ENCODE measurements at places on chromosomes 11 and 22.

DNA sequence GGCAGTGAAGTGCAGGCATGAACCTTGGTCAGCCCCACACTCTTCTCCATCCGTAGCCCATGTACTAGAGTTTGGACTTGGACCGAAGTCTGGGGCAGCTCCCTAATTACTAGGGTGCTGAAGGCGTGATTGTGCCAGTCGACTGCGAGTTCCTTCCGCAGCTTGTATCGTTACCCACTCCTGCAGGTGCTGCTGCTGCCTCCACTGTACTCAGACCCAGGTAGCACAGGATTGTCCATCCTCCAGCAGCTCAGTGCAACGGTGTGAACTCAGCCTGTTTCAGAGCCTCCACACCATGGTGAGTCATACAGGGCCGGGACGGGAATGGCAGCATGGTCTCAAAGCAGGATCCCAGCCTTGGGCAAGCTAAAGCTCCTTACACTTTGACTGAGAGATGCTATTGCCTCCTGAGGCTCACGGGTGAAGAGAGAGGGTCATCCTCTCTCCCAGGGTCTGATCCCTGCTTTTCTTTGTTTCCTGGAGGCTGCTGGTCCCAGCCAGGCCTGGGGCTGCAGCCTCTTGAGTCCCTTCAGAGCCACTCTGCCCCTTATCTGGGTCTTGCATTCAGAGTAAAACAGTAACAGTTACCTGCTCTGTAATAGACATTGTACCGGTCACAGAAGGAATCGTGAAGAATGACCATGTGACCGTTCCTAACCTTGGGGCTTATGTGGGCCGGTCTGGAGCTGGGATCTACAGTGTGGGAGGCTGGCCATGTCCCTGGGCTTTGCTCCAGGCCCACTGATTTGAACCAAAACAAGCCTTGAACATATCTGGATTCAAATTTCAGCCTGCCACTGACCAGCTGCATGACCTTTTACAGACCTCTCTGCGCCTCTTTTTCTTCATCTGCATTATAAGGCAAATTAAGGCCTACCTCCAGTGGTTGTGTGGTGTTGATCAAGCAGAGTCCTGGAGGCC lies 1.7 kb downstream of the TKFC start:
- no peak for DNase-seq

GRCh38 chr11:104219096-104219495 lies 55.1 kb upstream of the PDGFD start:
- DNase-seq: no peak

DNA sequence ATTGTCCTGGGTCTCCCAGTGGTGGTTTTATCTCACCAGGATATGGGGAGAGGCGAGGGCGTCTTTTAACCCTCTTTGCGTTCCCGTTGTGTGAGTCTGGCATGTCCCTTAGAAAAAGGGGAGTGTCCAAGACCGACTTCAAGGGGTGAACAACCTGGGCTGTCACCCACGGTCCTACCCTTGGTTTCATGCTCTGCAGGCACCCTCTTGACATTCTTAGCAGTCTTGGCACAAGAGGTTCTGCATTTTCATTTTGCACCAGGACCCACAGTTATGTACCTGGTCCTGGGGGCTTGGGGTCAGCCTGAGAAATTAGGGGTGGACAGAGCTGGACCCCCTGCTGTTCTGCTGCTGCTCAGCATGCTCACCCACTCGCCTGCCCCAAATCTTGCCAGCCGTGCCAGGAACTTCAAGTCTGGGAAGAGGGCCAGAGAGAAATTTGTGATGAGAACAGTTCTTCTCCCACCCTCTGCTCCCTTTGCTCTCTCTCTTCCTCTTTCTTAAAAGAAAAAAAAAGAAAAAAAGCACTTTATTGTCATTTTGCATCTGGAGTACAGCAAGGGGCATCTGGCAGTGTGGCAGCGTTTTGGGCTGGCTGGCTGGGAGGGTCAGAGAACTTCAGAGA lies 471.2 kb downstream of the MIAT start:
- no peak for DNase-seq

GRCh38 chr11:70666311-70666710 lies 268.0 kb downstream of the CTTN start:
- DNase-seq: no peak

- DNase-seq: no peak
Observed at GRCh38 chr11:69654660-69655478, 13.9 kb downstream of the CCND1 start.

- no peak for DNase-seq
Observed at GRCh38 chr11:123194337-123195187, 486 bp downstream of the CLMP start.

DNA sequence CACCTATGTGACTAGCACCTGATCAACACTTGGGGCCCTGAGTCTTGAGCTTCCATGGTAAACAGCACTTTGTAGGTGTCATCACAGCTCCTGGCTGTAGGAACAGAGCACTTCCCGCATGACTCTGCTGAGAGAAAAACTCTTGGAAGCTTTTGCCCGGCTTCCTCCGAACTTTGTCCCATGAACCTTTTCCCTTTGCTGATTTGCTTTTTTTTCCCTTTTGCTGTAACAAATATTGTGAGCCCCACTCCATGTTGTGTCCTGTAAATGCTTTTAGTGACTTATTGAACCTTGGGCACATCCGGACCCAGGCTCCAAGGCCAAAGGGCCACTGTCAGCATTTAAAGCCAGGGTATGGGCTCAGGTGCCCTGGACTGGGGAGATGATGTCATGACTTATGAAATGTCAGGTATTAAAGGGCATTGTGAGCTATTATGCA lies 391.1 kb downstream of the TENM4 start:
- no peak for DNase-seq

DNA sequence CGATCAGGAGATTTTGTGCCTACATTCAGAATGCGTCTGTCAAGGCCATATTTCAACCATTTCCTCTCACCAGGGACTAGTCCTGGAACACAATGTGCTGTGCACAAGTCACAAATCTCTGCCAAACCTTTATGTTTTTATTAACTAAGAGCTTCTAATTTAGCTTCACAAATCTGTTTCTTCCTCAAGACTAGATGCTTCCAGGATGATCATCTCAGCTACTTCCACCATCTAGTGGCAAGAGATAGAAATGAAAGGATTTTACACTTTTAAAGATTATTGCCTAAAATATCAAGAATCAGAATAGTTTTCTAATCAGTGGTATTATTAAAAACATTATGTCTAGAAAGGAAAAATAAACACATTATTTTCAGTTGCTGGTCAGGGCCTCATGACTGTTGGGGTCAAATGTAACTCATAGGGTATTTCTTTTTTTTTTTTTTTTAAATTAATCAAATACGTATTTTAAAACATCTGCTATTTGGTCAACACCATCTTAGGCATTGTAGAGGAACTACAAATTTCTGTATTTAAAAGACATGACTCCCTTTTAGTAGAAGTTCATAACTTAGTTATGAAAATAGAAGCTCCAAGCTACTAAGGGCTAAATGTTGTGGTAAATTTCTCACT lies 1102.6 kb downstream of the DLG2 start:
- DNase-seq: no peak

- DNase-seq: no peak
Observed at GRCh38 chr11:103625624-103625965, 410.8 kb upstream of the DDI1 start.

DNA sequence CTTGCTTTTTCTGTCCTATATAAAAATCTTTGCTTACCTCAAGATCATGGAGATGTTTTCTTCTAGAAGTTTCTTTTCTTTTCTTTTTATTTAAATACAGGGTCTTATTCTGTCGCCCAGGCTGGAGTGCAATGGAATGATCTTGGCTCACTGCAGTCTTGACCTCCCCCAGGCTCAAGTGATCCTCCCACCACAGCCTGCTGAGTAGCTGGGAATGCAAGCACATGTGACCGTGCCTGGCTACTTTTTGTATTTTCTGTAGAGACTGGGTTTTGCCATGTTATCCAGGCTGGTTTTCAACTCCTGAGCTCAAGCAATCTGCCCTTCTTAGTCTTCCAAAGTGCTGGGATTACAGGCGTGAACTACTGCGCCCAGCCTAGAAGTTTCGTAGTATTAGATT lies 45.3 kb downstream of the USP35 start:
- DNase-seq: no peak

DNA sequence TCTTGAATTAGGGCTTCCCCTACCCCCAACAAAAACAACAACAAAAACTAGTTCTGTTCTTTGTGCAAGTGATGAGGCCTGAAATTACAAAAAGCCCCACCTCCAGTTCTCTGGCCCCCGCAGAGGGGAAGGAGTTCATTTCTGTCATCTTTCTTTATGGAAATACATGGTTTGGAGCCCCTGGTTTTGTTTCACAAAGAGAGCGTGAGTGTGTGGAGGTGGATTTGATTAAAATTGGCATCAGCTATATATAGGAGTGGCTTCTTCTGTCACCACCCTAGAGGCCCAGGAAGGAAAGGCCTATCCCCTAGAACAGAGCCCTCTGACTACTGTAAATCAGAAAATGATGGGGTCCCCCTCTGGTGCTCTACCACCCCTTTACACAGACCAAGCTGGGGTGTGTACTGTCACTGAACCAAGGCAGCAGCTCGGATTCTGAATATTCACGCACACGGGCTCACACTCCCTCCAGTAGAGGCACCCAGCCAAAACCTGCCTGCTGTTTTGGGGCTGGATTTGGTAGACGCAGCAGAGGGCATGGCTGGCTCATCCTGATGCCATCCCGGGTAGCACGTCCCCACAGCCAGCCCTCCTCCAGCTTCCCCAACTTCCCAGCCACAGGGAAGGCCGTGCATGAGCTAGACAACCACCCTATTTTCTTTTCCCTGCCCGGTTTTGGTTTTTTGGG lies 19.4 kb downstream of the RCOR2 start:
- DNase-seq: no peak

- DNase-seq: no peak
Observed at GRCh38 chr11:83702796-83703195, 416.6 kb upstream of the CCDC90B start.

- DNase-seq: no peak
Observed at GRCh38 chr22:20222764-20223420, 45.2 kb downstream of the RTN4R start.

GRCh38 chr11:111526501-111526900 lies 11.9 kb downstream of the HOATZ start:
- peak; percentile 73 for DNase-seq

DNA sequence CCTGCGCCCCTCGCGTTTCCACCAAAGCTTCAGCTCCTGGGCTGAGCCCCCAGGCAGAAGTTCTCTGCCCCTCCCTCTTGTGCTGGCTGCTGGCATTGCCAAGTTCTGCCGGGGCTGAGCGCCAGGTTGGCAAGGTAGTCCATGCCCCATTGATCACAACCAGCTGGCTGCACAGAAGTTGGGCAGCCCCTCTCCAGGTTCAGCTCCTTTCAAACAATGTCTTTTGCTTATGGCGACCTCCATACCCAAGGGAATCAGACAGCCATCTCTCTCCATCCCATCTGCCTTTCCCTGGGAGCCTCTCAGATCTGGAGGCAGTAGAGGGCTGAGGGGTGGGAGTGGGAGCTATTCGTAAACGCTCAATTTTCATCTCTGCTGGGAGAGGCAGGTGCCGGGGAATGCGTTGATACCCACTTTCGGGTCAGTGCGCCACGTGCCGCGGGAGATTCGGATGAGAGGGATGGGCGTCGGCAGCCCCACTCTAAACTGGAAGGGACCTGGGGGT lies 1.5 kb downstream of the ADAMTS8 start:
- DNase-seq: no peak

DNA sequence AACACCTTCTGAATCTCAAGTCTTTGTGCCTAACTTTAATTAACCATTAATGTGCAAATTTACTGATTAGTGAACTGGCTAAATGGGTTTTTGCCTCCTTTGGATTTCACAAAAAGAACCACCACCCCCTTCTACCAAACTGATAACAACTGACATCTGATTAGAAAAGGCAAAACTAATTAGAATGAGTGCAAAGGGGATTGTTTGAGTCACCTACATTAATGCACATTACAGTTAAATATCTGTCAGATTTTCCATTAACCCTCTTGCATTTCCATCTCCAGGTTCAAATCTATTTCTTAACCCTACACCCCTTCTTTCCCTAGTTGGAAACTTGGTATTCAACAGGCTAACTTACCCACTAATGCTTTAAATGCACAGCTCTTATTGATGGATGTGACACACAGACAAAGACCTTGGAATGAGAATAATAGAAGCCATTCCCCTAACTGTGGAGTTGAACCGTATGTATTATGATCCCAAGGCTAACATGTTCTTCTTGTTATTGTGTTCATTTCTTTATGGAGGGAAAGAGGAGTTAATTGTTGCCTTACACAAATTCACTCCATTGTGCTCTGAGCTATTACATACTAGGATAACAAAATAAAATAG lies 161.5 kb upstream of the MTMR2 start:
- DNase-seq: no peak

DNA sequence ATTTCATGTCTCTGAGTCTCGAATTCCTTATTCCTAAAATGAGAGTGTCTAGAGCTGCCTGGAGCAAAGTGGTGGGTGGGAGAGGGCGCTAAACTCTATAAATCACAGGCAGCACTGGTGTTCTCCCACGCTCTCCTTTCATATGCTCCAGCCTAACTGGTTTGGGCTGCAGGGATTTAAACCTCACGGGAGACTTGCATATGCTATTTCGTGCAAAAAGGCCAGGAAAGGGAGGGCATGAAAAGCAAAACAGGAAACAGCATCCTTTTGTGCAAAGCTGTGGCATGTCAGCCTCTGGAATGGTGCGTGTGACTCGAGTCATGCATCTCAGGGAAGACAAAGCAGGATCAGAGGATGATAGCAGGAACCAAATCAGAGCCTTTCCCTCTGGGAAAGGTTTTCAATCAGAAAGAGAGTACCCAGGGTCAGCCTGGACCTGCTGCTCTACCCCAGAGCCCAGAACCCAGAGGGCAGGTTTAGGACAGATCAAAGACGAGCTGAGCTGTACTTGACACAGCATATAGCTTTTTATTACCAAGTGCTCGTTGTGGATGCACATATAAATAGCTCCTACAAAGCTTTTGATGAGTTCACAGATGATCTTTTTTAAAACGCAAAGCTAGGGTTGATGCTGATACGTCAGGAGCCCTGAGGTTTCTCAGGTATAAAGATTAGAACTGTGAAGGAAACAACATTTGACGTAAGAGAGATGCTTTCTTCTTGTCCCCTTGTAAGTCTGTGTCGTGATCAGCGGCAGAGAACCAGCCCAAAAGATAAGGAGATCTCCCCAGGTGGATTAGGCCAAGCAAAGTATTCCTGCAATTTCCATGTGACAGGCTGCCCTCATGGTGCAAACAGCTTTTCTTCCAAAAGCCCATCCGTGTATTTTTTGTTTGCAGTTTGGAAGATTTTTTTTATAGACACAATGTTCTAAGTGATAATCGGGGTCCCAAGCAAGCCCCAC lies 46.2 kb upstream of the YWHAH start:
- no peak for DNase-seq

- no peak for DNase-seq
Observed at GRCh38 chr11:1935156-1936071, 11.7 kb upstream of the MRPL23 start.

GRCh38 chr11:30454111-30454510 lies 131.2 kb downstream of the ARL14EP start:
- DNase-seq: no peak

All from HS-5 (cell line).